Naive thymus-derived CD4-positive, alpha-beta T cell (primary cell): ENCODE measurements at places on chromosomes 12 and 14.

DNA sequence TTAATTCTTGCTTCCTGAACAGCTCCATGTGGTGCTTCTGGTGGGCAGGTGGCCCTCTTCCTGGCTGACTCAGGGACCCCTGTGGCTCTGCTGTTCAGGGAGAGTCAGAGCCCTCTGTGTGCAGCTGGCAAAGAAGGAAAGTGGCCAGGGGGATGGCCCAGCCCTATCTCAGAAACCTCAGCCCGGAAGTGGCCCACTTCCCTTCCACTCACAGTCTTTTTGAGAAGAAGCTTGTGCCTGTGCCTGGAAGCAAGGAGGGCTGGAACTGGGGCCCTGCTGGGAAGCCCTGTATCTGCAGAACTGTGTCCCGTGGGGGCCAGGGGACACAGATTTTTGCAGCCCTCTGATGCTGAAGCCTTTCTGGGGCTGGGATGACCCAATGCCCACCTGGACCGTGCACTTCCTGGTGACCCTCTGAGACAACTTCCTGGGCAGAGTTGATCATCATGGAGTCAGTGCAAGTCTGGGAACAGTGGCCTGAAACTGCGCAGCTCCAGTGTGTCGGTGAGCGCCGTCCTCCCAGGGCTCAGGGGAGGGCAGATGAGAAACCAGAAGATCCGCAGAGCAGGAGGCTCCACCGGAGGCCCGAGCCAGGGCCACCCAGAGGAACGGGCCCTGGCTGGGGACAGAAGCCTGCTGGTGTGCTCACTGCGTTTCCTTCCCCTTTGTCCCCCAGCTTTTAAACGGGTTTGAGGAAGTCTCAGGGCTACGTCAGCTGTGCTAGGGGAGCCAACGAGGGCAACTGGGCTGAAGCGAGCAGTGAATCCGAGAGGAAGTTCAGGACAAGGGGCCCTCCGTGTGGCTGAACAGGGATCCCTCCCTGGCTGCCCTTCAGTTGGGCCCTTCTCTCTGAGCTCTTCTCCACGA, 217.4 kb upstream of the RTL1 start:
- DNase-seq = no peak

DNA sequence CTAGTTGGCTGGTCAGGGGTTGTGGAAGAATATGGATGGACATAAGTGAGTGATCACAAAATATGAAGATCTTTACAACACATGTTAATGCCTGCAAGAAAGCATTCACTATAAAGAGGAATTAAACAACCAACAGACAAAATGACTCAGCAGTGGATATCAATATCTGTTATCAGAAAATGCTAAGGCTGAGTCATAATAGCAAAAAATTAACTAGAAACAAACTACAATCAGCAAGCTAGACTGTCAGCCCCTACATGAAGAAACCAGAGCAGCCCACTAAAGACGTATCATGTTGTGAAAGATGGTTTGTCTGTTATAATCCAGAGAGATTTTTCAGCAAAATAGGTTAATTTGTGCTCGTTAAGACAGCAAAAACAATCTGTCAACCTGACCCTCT, 472.9 kb downstream of the NELL2 start:
- DNase-seq = no peak

- DNase-seq = no peak
Observed at GRCh38 chr14:68658943-68659931, 133.6 kb downstream of the ZFP36L1 start.

DNA sequence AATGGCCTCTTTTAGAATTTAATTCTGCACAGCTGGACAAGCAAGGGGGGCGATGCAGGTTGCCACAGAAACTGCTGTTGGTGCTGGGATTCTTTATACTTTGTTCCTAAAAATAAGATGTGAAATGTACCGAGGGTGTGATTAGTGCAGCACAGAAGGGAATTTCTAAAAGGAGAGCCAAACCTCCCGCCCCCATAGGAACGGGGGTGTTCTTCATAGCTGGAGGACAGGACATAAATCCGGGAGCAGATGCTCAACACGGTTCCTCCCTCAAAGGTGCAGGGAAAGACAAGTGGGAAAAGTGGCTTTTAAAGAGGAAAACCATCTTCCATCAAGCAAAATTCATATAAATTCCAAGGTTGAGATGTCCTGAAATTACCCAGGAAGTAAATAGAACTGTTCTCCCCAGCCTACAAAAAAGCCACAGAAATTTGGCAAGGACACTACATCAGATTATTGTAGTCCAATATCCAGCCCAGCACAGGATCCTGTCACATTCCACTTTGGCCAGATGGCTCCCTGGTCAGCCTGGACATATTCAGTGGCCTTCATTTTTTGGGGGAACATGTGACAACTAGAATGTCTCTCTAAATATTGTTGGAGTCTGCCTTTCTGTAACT, 51.4 kb upstream of the TMX1 start:
- no peak for DNase-seq

- DNase-seq = no peak
Observed at GRCh38 chr14:79631276-79631675, 580.0 kb downstream of the DIO2 start.

DNA sequence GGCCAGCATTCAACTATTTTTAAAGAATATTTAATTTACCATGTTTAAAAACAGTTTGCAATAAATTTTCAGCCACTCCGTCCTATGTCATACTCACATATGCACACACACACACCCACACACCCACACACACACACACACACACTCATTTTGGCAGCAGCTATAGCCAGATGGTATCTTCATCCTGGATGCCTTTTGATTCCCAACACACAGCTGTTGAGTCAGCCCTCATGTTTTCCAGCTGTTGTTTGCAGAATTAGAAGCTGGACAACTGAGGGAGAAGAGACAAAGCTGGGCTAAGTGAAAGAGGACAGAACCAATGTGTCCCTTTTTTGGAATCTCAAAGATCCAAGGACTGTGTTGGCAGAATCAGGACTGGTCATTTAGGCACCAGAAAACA, 80.0 kb upstream of the EGLN3 start:
- DNase-seq = no peak

DNA sequence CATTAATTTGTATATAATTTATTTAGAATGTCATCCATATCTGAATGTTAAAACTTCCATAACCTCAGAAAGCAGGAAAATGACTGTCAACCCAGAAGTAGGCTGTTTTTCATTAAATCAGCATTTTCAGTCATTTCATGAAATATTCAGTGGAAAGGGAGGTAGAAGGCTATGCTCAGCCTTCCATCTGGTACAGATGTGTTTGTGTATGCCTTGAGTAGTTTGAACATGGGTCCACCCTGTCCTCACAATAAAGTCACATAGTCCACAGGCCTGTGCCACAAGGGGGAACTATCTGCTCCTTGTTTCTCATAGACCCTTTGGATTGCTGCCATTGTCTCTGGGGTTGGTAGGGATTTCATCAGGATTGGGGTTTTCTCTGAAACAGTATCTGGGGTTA, 9.1 kb downstream of the LACRT start:
- DNase-seq = no peak
